ENCODE measurements at places on chromosomes 1 and 21. TPM values are rescaled to one million over a fixed set of nuclear protein-coding genes. Genes with fewer than 3 reads are reported as not detected.

Gene SPRR2G
- not detected for polyA plus RNA-seq

Gene GPR25
- polyA plus RNA-seq: not detected

Gene HSPG2
- 27.0 TPM for polyA plus RNA-seq

Gene CHIA
- not detected for polyA plus RNA-seq

Gene DMBX1
- polyA plus RNA-seq: not detected

Gene FCRL1
- not detected for polyA plus RNA-seq

Gene ATP8B2
- polyA plus RNA-seq: 12.5 TPM

Gene NBPF12
- polyA plus RNA-seq: 7.9 TPM

Gene HES2
- not detected for polyA plus RNA-seq

Gene CRB1
- 3.8 TPM for polyA plus RNA-seq

Gene DLGAP3
- 24.0 TPM for polyA plus RNA-seq

Gene CBR3
- polyA plus RNA-seq: 9.6 TPM

Gene GSTM4
- polyA plus RNA-seq: 65.2 TPM

Gene SPRR1A
- 91.9 TPM for polyA plus RNA-seq

Gene PLA2G2F
- polyA plus RNA-seq: not detected

Gene TEDDM1
- polyA plus RNA-seq: not detected

Gene TBX15
- 9.0 TPM for polyA plus RNA-seq

Gene CCDC181
- polyA plus RNA-seq: 3.0 TPM

Gene ZNF695
- 2.4 TPM for polyA plus RNA-seq

Gene AQP10
- polyA plus RNA-seq: not detected

Gene HMCN1
- 0.32 TPM for polyA plus RNA-seq

Gene LRRC38
- polyA plus RNA-seq: 0.24 TPM

Gene MAP10
- 1.1 TPM for polyA plus RNA-seq

Gene SLC30A2
- not detected for polyA plus RNA-seq

Gene DIO1
- polyA plus RNA-seq: not detected

Gene THEM5
- polyA plus RNA-seq: not detected
